ENCODE measurements at places on chromosomes 4 and X. TPM values are rescaled to one million over a fixed set of nuclear protein-coding genes. Genes with fewer than 3 reads are reported as not detected.

DNA sequence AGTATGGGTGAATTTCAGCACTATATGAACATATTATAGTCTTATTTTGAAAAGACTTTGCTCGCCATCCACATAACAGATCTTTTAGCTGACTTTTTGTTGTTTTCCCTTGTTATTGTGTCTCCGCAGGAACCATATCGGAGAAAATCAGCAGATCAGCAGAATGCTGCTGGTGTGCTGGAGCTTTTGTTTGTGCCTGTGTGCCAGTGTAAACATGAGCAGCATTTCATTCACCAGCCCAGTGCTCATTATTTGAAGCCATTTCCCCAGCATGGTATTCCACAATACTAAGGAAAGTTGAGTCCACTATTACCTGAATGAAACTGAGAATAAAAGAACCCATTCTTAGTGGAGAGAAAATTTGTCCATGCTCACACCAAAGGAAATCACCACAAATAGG lies 261.8 kb upstream of the ARX start:
- DNase-seq, result no peak

DNA sequence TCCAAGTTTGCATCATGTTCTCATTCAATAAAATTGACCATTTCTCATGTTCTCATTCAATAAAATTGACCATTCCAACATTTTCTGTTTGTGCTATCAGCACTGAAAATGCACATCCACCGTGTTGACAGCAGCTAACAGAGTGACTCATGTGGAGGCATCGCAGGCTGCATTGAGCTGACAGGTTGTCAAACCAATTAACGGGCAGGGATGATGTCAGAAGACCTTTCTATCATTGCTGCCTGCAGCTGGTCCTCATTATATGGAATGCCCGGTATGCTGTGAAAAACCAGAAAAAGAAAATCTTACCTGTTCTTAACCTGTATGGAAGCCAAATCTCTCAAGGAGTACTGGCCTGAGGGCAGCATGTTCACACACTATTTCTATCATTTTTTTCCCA lies 202.0 kb downstream of the SMIM20 start:
- DNase-seq, result peak; percentile 6

DNA sequence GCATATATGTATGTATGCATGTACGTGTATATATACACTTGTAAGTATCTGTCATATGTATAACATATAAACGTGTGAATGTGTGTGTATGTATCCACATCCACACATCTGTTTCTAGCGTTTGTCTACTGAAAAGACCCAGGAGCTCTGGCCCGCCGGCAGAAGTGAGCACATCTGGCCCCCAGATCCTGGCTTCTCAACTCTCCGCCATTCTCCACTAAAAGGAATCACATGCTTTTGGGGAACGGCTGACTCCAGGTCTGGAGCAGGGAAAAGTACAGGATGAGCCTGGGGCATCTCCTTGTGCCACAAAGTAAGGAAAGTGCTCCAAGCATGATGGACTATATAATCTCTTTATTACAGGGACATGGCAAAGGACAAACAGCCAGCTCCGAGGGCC lies 143.7 kb downstream of the AFAP1 start:
- DNase-seq, result no peak

GRCh38 chrX:132071254-132071653 lies 48.2 kb downstream of the STK26 start:
- DNase-seq, result no peak

- no peak for DNase-seq
These were observed 215.9 kb downstream of the DMD start for GRCh38 chrX:32995427-32995826.

- DNase-seq, result no peak
These were observed 6.0 kb upstream of the PNMA6F start for GRCh38 chrX:153327561-153327960.

GRCh38 chrX:96861218-96861617 lies 22.5 kb upstream of the RPA4 start:
- DNase-seq, result no peak

DNA sequence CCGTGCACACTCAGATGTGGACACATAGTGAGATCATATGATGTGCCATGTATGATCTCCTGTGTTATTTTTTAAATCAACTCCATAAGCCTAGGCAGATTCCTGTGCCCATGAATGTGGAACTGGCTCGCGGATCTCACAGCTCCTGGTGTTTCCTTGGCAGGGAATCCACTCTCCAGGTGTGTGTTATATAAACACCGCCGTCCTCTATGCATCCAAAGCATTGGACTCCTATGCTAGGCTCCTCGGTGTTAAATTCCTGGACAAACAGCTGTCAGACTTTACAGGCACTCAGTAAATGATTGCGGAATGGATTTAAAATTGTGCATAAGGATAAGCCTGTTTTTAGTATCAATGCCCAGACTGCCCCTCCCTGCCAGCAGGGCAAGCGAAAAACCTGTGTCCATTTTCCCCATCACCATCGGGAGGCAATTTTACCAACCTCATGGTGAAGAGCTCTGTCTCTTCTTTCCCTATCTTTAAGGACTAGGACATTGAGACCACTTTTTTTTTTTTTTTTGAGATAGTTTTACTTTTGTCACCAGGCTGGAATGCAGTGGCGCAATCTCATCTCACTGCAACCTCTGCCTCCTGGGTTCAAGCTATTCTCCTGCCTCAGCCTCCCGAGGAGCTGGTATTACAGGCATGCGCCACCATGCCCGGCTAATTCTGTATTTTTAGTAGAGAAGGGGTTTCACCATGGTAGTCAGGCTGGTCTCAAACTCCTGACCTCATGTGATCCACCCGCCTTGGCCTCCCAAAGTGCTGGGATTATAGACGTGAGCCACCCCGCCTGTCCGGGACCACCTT lies 23.6 kb upstream of the GPR78 start:
- no peak for DNase-seq

C4orf50 gene
- total RNA-seq, result 0.12 TPM

AFF2 gene
- 0.02 TPM for total RNA-seq

REELD1 gene
- total RNA-seq, result not detected
